ENCODE measurements at places on chromosomes 11 and 22.

DNA sequence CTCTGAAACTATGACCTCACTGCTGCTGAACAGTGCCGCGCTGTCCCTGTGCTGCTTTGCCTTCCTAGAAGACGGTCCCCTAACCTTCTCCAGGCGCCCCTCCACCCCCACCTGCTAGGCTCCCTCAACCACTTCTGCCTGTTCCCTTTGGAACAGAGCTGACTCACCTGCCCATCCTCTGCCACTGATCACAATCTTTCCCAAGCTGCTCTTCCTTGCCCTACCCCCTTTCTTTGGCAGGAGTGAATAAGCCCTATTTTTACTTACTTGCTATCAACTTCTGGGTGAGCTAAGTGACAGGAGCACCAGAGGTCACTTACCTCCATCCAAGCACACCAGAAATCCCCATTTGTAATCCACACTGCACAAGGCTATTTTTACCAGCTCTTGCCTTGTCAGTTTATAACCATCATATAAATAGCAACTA lies 116.0 kb upstream of the BID start:
- no peak for DNase-seq

DNA sequence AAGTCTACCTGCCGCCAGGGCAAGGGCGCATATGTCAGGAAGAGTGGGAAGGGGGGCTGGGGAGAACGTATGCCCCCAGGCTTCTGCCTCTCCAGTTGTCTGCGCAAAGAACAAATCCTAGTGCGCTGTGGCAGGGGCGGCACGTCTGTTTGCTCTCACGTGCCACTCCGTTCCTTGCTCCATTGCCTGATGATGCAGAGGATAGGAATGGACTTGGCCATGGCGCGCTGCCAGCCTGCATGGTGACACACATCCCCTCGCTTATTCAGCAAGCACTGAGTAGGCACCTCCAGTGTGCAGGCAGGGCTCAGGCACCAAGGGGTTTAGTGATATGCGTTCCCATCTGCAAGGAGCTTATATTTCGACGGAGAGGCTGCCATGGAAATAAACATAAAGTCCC lies 45.4 kb upstream of the SLC22A12 start:
- DNase-seq: no peak

DNA sequence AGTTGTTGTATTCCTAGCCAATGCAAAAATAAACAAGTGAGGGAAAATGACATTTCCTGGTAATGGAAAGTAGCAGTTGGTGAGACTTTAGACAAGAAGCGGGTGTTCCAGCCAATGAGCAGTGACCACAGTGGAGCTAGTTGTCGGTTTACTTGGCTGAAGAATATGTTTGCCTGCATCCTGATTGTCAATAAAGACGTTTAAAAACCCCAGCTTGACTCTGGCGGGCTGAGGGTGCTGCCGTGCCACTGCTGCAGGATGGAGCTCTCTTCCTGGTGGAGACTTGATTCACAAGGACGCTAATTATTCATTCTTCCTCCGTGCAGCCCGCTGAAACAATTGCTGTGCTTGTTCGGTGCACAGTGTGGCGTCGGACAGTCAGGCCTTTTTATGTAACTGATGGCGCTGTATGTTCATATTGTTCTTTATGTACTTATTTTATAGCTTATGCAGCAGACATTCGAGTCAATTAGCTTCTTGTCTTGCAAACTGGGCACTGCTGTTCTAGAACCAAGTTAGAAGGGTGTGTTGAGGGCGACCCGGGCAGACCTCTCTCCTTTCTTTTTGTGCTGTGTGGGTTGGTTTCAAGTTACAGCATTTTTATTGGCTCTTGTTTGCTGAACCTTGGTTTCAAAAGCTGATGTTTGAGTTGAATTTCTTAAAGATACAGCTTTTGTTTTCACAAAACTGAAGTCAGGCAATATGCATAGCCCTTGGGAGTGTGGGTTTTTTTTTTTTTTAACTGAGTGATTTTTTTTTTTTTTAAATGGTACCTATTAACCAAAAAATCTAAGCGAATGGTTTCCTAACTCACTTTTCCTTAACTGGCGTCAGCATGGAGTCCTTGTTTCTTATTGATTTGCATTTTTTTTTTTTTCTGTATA lies 153.9 kb downstream of the TEAD1 start:
- no peak for DNase-seq

- DNase-seq: no peak
Measured at GRCh38 chr11:118215262-118215661, 9.5 kb downstream of the JAML start.

DNA sequence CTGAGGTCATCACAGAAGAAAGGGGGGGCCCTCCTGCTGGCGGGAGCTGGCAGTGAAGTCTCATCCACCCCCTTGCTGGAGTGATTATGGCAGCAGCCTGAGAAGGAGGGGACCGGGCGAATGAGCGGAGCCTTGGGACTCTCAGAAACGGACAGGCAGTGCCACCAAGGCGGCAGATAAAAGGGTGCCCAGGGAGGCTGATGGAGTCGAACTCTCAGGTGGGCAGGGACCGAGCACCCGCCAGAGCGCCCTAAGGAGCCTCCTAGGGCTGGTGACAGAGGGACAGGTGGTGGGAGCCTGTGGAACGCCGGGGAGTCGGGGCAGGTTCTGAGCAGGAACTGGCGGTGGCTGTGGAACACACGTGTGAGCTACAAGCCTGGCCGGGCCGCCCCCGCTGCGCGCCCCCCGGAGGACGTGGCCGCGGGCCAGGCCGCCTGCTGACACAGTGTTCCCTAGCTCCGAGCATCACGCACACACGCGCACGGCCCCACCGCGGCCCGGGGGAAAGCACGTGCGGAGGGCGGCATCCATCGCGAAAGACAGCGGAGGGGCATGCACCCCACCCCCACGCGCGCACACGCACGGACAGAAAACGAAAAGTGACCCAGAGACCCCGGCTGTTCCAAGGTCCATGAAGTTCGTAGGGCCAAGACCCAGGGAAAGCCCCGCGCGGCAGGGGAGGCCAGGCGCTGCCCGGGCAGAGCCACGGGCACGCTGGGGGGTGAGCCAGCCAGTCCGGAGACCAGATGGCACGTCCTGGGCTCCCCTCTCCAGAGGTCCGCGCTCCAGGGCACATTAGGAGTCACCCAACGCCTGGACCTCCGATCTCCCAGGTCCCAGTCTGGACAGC lies 1.0 kb downstream of the VWCE start:
- no peak for DNase-seq

DNA sequence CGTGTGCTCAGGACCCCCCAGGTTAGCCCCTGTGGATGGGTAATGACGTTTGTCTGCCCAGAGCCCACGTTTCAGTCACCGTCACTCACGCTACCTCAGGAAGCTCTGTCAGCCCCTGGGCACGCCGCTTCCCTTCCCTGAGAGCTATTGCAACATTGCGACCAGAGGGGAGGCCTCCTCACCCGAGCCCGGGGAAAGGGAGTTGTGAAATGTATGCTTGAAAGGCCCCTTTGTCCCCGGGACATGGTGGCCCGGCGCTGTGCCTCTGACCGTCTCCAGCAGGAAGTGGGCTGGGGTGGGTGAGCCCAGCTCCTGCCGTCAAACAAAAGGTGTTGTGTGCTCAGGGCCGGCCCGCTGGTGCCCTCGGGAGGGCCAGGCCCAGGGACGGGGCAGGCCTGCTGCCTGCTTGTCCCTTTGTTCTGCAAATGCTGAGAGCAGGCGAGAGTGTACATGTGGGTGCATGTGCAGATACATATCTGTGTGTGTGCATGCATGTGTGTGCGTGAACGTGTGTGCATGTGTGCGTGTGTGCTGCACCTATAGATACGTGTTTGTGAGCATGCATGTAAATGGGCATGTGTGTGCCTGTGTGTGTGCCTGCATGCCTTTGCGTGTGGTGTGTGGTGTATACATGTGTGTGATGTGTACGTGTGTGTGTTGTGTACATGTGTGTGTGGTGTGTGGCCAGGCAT lies 1125.0 kb downstream of the BRD1 start:
- no peak for DNase-seq

DNA sequence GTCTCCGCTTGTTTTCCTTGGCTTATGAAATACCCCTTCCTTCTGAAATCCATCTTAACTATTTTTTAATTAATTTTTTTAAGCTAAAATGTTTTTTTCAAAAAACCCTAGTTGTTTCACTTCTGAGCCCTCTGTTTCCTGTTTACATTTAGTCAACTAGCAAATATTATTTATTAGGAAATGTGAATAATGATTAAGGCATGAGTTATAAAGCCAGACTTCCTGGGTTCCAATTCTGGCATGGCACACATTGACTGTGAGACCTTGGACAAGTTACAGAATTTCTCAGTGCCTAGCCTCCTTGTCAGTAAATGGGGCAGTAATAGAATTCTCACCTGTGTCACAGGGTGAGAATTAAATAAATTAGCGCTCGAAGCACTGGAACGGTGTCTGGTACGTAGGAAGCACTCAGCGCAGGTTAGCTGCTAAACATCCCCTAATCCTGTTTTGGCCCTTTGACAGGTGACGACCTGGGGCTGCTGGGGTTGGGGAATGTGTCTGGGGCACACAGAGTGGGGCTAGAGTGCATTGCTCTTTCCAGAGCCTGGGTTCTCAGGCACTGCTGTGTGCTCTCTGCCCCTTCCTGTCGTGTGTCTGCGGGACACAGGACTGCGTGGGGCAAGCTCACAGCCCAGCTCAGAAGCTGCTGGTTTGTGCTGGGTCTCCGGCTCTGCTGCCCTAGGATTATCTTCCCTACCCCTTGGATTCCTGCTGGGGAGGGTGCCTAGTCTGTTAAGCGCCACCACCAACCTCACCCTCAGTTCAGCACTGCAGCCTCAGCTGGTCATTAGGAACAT lies 13.1 kb downstream of the PANX1 start:
- no peak for DNase-seq

DNA sequence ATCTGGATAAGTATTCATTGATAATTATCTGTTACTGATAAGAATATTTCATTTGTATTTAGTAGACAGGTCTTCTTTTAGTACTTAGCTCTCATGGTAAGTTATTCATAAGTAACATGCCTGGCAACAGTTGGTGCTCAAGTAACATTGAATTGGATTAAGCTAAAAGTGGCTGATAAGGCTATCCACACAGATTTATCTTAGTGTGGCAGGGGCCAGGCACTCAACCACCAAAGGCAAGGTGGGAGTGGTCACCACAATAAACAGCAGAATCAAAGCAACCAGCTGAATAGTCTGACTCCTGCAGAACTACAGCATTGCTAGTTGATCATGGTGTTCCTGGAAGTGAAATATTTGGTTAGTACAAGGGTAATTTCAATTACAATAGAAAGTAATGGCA lies 33.0 kb upstream of the NARS2 start:
- no peak for DNase-seq

- DNase-seq: no peak
Measured at GRCh38 chr11:115083144-115083806, 404.9 kb downstream of the NXPE2 start.

DNA sequence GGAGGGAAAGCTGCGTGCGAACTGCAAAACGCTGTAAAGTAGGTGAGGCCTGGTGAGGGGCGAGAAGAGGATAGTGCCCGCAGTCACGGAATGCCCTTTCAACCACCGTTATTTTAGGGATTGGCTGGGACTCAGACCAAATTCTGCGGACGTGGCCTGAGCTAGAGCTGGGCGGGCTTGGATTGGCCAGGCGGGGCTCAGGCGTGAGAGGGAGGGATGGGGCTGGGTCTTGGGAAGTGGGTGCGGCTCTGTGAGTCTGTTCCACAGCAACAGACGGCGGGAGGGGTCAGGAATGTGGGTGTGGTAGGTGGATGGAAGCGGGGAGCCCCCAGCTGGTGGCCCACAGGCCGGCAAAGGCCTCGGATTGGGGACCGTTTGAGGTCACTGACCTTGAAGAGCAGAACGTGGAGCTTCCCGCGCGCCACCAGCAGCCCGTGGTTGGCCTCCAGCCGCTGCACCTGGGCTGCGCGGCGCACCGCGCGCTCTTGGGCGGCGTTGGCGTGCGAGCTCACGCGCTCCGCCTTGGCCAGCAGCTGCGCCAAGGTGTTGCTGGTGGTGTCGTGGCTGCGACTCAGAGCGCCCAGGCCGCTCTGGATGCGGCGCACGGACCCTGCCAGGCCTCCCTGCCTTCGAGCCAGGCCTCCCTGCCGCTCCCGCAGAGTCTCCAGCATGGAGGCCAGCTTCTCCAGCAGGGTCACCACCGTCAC lies 444 bp downstream of the CAVIN3 start:
- DNase-seq: no peak

- DNase-seq: no peak
Measured at GRCh38 chr11:16402654-16403447, 46.5 kb upstream of the SOX6 start.

DNA sequence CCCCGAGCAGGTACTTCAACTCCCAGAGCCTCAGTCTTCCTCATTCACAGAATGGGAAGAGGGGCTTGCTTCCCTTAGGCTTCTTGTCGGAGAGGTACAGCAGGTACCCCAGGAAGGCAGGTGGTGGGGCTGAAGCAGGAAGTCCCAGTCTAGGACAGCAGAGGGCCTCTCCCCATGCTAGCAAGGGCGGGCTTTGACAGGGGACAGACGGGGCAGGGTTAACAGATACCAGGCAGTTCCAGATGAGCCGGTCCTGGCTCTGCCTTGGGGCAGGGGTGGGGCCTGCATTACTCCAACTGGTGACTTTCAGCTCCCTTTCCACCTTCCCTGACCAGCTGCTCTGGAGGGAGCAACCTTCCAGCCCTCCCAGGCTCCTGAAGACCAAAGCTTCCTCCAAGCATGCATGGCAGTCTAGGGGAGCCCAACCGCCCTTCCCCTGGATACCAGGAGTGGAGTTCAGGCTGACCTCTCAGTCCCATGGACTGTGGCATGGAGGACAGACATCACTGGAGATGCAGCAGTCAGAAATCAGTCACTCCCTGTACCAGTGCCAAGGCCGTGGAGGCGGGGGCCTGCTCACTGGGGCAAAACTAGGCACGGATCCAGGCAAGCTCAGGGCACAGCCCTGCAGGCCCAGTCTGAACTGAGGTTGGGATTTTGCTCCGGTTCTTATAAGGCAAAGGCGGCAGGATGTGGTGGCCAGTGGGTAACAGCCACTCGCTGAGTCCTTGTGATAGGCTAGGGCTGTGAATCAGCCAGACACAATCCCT lies 60.5 kb downstream of the NAT10 start:
- DNase-seq: no peak

DNA sequence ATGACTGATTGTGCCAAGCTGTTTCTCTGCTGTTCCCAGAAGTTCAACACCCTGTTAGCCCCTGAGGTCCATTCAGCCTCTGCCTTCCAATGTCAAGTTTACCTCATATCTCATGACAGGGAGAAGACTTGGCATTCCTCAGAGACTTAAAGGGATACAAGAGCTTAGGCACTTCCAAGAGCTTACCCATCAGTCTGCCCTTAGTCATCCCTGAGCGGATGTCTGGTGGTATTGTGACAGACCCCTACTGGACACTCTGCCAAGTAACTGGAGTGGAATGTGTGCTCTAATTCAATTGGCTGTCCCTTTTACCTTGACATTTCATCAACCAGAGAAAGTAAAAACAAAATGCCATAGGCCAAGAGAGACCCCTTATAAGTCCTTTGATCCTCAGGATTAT lies 151.5 kb downstream of the AASDHPPT start:
- no peak for DNase-seq
